ENCODE measurements at places on chromosomes 3 and 15. TPM values are rescaled to one million over a fixed set of nuclear protein-coding genes. Genes with fewer than 3 reads are reported as not detected.
A peak's percentile ranks its signal among the peaks of the same experiment; 100 is the strongest.

DNA sequence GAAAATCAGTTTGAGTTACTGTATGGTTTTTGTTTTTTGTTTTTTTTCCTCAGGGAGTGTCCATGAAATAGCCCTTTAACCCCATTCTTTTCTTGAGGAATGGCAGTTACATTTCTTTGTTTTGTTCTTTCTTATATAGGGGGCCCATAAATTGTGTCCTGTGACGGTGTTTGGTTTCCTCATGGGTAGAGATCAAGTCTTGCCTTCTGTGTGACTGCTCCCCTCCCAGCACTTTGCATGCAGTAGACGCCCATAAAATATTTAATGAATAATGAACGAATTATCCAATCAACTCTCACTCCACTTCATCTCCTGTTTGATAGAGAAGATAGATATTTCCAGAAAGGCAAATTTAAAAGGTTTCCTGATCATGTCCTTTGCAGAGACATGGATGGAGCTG lies 78.1 kb downstream of the CADPS start:
- DNase-seq, result no peak

GRCh38 chr3:14772533-14773138 lies 46.1 kb upstream of the FGD5 start:
- no peak for DNase-seq

- no peak for DNase-seq
Measured at GRCh38 chr3:42701371-42702065, 1.1 kb downstream of the HHATL start.

- no peak for DNase-seq
Measured at GRCh38 chr15:82890338-82890994, 62.1 kb downstream of the HOMER2 start.

DNA sequence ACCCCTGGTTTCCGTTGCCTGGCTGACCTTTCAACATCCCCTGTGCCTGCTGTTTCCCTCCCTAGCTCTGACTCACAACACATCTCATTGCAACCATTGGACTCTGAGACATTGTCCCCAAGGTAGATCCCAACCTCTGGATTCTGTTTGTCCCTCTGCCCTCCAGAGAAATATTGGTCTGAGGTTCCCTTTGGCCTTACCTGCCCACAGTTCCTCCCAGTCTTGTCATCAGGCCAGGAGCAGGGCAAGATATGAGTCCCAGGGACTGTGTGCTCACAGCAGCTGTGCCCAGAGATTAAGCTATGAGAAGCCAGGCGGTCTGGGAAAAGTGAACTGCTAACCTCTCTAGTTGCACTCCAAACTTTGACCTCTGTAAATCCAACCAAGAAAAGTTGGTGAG lies 168.2 kb upstream of the NR2F2 start:
- DNase-seq, result no peak

GRCh38 chr3:129953621-129954020 lies 20.9 kb upstream of the TRH start:
- no peak for DNase-seq

The IL17RE gene
- 10.5 TPM for polyA plus RNA-seq

- no peak for DNase-seq
Measured at GRCh38 chr15:68051109-68051508, 3.0 kb upstream of the PIAS1 start.

DNA sequence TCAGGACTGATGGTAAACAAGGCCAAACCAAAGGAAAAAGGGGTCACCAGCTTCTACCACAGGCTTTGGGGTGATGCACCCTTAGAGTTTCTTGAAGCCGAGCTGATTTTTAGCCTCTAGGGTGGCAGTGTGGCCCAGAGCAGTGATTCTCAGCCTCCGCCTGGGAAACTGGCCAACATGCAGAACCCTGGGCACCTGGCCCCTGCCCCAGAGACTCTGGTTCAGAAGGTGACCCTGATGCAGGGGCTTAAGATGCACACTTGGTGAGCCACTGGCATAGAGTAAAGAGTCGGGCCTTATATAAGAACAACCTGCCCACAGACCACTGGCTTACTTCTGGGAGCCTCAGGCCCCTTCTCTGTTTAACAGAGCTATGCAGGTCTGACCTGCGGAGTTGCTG lies 44.5 kb downstream of the SYNM start:
- no peak for DNase-seq

- no peak for DNase-seq
Measured at GRCh38 chr15:89679212-89679611, at the start of gene PLIN1. Gene PLIN1, minus strand, starts transcription at chr15:89679367. Its CDS starts 1,878 bp downstream, at chr15:89677489.

GRCh38 chr15:42591238-42591934 lies 16.0 kb downstream of the STARD9 start:
- DNase-seq, result no peak

GRCh38 chr3:177345973-177346503 lies 148.8 kb upstream of the TBL1XR1 start:
- no peak for DNase-seq

The STARD9 gene
- polyA plus RNA-seq, result 13.1 TPM

DNA sequence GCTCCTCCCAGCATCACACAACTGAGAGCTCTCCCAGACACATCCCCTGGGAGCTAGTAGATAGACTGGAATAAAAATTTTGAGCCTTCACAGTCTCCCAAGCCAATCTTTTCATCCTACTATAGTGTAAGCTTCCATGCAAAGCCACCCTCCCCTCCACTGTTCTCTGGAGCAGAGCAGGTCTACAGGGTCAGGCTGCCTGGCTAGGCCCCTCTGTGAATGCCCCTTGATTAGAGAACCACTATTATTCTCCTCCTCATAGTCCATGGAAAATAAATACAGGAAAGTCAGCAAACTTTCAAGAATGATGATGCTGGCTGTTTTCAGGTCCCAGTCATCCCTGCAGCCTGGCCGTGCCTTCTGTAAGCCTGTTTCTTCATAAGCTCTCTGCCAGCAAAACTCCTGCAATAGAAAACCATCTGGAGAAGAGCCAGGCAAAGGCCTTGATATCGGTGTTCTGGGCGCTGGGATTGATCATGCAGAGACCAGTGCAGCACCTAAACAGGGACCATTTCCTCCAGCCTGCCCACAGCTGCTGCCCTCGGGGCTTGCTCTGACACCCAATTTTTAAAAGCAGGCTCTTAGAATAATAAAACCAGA lies 51.7 kb downstream of the CRYGS start:
- no peak for DNase-seq

The MUC4 gene
- polyA plus RNA-seq, result 0.62 TPM

The PIGZ gene
- polyA plus RNA-seq, result 1.0 TPM

DNA sequence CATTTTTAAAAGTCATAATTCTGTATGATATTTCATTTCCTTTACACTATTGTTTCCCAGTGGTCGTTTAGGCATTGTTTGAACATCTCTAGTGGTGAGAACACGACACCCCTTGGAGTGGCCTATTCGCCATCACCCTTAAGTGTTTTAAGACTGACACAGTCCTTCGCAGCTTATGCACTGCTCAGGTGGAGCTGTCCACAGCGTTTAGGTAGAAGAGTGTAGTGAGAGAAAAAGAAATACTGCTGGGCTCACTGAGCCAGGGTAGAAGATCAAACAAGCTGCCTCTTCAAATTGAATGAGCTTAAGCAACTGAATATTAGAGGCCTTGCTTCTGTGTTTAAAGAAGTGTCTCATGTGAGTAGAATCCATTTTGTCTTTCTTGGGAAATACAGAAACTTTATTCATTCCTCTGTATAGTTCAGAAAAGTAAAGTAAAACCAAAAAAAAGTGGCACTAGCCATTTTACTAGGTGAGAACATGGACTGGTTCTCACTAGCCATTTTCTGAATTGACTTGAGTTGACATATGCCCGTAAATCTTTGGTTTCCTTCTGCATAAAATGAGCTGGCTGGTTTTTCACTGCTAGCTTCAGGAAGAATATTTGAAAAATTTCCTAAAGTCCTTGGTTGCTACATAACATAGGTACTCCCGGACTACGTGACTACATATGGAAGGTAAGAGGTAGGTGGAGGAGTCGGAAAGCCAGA lies 155.9 kb downstream of the P3H2 start:
- no peak for DNase-seq

- no peak for DNase-seq
Measured at GRCh38 chr3:52321481-52321880, 5.4 kb downstream of the DNAH1 start.

DNA sequence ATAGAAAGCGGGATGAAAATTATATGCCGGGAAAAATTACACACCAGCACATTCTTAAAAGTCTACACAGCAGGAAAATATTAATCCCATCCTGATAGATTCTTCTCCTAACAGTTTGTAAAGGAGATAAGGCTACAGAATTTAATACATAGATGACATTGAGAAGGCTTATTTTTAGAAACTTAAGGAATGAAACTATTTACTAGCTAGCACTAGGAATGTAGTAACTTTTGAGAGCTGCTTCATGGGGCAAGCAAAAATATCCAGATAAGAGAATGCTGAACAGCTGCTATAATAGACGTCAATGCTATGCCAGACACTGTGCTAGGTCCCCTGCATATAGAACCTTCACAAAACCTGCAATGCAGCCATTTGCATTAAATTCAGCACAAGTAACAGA lies 912.7 kb upstream of the NR2F2 start:
- DNase-seq, result no peak

DNA sequence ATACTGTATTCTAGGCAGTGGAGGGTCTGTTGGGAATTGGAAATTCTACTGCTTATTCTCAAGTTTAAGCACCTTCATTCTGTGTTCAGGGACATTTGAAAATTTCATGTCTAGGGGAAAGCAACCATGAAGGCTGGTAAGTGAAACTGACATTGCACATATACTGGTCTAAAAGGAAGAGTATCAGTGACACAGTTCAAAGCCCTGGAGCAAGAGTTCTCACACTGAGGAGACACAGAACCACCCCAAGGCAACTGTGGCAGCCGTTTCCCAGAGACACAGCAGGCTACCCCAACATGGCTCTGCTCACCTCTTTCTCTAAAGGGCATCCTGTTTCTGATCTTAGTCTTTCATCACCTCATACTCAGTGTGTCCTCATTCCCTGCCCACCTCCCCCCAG lies 67.5 kb downstream of the KCNMB2 start:
- no peak for DNase-seq

GRCh38 chr3:128468285-128468790 lies 1.6 kb upstream of the DNAJB8 start:
- no peak for DNase-seq

- DNase-seq, result no peak
Measured at GRCh38 chr3:155015776-155016436, 64.2 kb upstream of the MME start.

- DNase-seq, result no peak
Measured at GRCh38 chr3:127628788-127629466, at the start of gene PODXL2. Gene PODXL2, plus strand, starts transcription at chr3:127629185. Its CDS starts 35 bp downstream, at chr3:127629220.

GRCh38 chr3:119637679-119638477 lies 22.5 kb downstream of the POPDC2 start:
- no peak for DNase-seq

- no peak for DNase-seq
Measured at GRCh38 chr15:83709241-83709640, 55.3 kb downstream of the ADAMTSL3 start.

GRCh38 chr3:48598323-48599076 lies 3.4 kb upstream of the COL7A1 start:
- DNase-seq, result peak; percentile 71

The FGD5 gene
- polyA plus RNA-seq, result 37.3 TPM

The CCDC39 gene
- polyA plus RNA-seq, result 3.5 TPM

The IMPG2 gene
- polyA plus RNA-seq, result 0.52 TPM

The ULK4 gene
- 5.6 TPM for polyA plus RNA-seq

- DNase-seq, result no peak
Measured at GRCh38 chr3:89692601-89693000, 585.2 kb downstream of the EPHA3 start.

The SCG3 gene
- 0.37 TPM for polyA plus RNA-seq

The SLC35G2 gene
- polyA plus RNA-seq, result 6.6 TPM
